ENCODE measurements at places on chromosomes 5 and 9. TPM values are rescaled to one million over a fixed set of nuclear protein-coding genes. Genes with fewer than 3 reads are reported as not detected.

GRCh38 chr5:139271201-139272027 is 22.1 kb upstream of the MATR3 start:
- H3K36me3 ChIP-seq, result no peaks in the 10 kb centered on the region
- H3K4me1 ChIP-seq, result peaks cover 37% of the 10 kb centered on the region
- no peak for DNase-seq
- H3K27me3 ChIP-seq, result no peaks in the 10 kb centered on the region
- H3K4me3 ChIP-seq, result no peak overlapping the region
- peak overlapping the region; percentile 34 for H3K27ac ChIP-seq

- no peaks in the 10 kb centered on the region for H3K27me3 ChIP-seq
- H3K27ac ChIP-seq, result no peak overlapping the region
These were observed 142.4 kb upstream of the C9orf72 start for GRCh38 chr9:27715651-27716050.

Gene FCN2
- polyA plus RNA-seq, result not detected

- no peaks in the 10 kb centered on the region for H3K27me3 ChIP-seq
- no peak overlapping the region for H3K27ac ChIP-seq
- H3K4me3 ChIP-seq, result no peak overlapping the region
- peaks cover 8% of the 10 kb centered on the region for H3K4me1 ChIP-seq
- DNase-seq, result no peak
These were observed 5.0 kb upstream of the AJM1 start for GRCh38 chr9:136837146-136837855.

Gene ACSL6
- polyA plus RNA-seq, result 20.7 TPM

GRCh38 chr5:123142957-123143356 is 53.9 kb downstream of the PRDM6 start:
- no peak overlapping the region for H3K4me3 ChIP-seq
- DNase-seq, result no peak
- H3K4me1 ChIP-seq, result no peaks in the 10 kb centered on the region
- no peaks in the 10 kb centered on the region for H3K36me3 ChIP-seq
- H3K27me3 ChIP-seq, result peaks cover 7% of the 10 kb centered on the region

Gene RNF183
- polyA plus RNA-seq, result not detected

DNA sequence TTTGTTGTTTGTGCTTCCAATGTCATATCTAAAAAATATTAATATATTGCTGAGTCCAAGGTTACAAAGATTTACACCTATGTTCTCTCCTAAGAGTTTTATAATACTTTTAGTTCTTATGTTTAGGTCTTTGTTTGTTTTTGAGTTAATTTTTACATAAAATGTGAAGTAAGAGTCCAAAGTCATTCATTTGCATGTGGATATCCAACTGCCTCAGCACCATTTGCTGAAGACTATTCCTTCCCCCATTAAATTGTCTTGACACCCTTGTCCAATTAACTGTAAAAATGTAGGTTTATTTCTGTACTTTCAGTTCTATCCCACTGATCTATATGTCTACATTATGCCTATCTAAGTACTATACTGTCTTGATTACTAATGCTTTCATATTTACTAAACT is 35.7 kb downstream of the TTC33 start:
- no peak overlapping the region for H3K27ac ChIP-seq
- H3K4me1 ChIP-seq, result no peaks in the 10 kb centered on the region
- no peaks in the 10 kb centered on the region for H3K36me3 ChIP-seq
- no peak overlapping the region for H3K4me3 ChIP-seq

Gene ZNF366
- not detected for polyA plus RNA-seq

Gene SLC4A9
- polyA plus RNA-seq, result not detected

GRCh38 chr5:77560677-77561263 is 68.7 kb upstream of the WDR41 start:
- H3K27ac ChIP-seq, result no peak overlapping the region
- no peaks in the 10 kb centered on the region for H3K27me3 ChIP-seq
- no peaks in the 10 kb centered on the region for H3K4me1 ChIP-seq
- no peak for DNase-seq
- no peaks in the 10 kb centered on the region for H3K36me3 ChIP-seq
- H3K4me3 ChIP-seq, result no peak overlapping the region

Gene TMEM252
- polyA plus RNA-seq, result not detected

GRCh38 chr9:91720751-91721705 is 229.0 kb downstream of the ROR2 start:
- DNase-seq, result no peak
- H3K4me3 ChIP-seq, result no peak overlapping the region
- no peaks in the 10 kb centered on the region for H3K4me1 ChIP-seq
- H3K27me3 ChIP-seq, result no peaks in the 10 kb centered on the region
